Activated T-helper 1 cell treated with Interleukin-2 at 50 U/mL for 16 hours (primary cell): ENCODE measurements at places on chromosomes 16 and 17.

DNA sequence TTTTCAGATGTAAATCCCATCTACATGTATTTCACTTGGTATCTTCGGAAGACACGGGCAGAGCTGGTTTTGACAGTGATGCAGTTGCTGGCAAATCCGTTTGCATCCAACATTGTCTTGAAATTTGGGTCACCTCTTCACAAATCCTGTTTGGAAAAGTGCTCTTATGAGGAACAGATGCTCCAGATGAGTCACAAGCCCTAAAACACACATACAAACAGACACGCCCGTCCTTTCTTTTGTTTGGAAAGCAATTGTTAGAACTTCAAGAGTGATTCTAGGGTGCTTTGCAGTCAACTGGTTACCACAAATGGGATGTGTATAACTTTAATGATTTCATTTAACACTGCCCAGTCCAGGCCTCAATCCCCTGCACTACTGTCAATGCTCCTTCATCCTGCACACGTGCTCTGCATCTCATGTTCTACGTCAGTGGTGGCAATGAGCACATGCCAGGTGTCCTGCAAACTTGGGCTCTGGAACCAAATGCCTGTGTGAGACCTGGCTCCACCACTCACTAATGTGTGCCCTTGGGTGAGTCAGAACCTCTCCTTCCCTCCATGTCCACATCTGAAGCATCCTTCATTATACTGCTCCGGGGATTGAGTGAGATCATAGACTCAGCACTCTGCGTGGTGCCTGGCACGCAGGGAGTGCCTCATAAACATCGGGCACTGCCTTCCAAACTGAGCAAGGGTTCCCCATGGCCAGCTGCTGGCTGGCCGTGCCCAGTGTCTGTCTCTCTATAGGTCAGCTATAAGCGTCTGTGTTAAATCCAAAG lies 19.3 kb upstream of the FOXF1 start:
- no peak for DNase-seq

- no peak for DNase-seq
Measured at GRCh38 chr17:64219571-64219970, 43.5 kb downstream of the TEX2 start.

- DNase-seq: no peak
Measured at GRCh38 chr16:50802000-50802399, 60.1 kb downstream of the CYLD start.

DNA sequence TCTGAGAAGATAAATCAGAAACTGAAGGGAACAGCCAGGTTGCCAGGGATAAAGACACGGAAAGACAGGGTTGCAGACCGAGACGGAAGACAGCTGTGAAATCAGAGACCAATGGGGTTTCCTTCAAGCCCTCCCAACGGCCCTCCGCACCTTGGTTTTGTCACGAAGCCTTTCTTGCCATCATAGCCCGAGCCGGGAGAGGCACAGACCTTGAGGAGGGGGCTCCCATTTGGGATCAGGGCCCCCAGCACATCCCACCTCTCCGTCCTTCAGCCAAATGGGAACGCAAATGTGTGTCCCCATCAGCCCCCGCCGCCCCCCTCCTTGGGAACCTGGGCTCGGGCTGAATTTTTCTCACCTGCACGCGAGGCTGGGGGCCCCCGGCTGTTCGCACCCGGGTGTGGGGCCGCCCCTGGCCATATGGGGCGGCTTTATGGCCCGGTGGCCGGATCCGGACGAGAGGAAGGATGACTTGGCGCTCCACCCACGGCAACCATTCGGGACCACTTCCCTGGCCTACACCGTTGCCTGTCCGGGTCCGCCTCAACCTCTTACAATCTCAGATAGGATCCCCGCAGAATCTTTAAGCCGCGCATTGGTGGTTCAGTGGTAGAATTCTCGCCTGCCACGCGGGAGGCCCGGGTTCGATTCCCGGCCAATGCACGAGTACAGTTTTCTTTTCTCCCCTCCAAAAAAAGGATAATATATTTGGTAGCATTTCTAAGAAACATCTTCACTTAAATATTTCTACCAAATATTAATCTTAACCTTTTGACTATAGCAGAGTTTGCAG lies 1.4 kb upstream of the HES7 start:
- DNase-seq: peak; percentile 75

DNA sequence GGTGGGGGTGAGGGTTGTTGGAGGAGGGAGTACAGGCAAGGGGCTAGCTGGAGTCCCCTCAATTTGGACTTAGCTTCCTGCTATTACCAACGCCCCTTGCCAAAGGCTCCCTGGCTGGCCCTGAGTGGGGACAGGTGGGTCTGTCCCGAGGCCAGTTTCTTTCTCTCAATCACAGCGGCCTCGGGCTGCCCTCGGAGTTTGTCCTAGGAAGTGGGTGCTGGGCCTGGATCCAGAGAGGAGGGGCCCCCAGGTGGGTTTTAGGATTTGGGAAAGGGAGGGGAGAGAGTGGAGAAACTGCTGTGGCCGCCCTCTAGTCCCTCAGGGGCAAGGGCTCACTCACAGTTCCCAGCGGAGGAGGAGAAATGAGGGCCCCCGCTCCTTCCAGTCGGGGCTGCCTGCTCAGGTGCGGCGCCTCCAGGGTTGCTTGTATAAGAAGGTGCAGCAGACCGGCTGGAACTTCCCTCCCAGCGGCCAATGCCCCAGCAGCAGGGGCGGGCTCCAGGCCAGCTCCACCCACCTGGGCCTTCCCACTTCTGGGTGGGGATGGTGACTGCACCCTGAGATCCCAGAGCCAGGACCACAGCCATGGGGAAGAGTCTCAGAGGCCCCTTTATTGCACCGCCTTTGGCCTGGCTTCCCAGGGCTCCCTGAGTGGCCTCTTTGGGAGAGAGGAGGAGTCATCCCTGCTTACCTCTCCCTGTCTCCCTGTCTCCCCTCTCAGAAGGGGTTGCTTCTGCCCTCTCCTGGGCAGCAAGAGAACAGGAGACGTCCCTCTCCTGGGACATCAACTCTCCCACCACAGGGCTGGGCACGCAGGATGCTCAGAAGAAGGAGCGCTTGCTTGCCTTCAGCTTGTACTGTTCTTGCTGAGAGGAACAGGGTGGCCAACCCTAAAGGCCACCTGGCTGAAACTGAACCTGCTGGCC lies 112.0 kb upstream of the SMURF2 start:
- no peak for DNase-seq

DNA sequence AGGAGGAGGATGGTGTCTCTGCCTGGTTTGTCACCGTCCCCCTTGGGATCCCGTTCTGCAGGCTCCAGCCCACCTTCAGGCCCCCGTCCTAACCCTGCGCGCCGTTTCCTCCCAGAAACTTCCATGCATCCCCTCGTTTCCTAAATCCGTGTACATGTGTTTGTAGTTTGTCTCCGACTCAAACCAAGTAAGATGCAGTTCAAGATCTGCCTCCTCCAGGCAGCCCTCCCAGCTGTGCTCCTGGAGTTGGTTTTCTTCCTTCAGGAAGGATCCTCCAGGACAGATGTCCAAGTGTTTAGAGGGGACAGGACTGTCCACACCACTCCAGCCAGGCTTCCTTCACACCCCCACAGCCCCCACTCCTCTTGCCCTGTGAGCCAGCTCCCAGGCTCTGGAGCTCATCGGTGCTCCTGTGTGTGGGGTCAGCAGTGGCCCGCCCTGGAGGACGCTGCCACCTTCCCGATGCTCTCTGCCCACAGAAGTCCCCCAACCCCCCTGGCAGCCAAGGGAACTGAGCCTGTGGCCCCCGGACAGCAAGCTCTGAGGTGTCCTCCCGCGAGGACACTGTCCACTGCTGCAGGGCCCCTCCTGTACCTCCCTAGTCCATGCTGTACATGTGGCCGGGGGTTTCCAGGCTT lies 11.3 kb downstream of the BAIAP2 start:
- DNase-seq: no peak

DNA sequence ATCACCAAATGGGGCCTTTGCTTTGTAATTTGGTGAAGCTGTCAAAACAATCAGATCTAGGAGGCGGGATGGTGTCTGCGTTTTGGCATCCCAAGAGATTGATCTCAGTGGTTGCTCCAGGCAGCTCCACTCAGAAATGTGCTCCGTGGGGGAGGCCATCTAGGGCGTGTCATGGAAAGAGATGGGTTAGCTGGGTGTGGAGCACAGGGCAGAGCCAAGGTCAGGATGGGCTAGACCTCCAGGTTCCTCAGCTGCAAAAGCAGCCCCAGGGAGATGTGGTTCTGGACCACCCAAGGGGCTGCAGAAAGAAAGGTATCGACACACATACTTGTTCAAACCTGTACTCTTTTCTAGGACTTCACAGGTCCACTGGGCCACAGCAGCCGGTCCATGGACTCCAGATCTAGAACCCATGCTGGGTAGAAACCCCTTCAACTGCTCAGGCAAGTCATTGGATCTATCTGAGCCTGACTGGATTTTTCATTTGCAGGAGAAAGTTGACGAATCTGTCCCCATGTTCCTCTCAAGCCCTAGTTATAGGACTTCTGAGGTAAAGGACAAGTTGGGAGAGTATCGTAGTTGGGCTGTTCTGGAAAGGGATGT lies 270.2 kb upstream of the RPL38 start:
- DNase-seq: no peak

DNA sequence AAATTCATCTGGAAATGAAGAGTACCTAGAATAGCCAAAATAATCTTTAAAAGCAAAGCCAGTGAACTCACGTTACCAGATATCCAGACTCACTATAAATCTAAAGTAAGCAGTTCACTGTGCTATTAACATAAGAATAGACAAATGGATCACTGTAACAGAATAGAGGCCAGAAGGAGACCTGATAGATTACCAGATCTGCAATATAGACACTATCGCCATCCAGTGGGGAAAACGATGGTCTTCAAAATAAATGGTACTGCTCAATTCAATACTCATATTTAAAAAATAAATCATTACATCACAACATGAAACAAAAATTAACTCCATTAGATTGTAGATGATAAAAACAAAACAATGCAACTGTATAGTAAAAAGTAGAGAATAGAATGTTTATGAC lies 158.6 kb upstream of the CDH8 start:
- no peak for DNase-seq

GRCh38 chr17:35084987-35085386 lies 21.5 kb upstream of the RFFL start:
- no peak for DNase-seq

- DNase-seq: no peak
Measured at GRCh38 chr17:9484789-9485188, 90.8 kb downstream of the STX8 start.

GRCh38 chr16:7315813-7316212 lies 16.8 kb upstream of the RBFOX1 start:
- DNase-seq: no peak

DNA sequence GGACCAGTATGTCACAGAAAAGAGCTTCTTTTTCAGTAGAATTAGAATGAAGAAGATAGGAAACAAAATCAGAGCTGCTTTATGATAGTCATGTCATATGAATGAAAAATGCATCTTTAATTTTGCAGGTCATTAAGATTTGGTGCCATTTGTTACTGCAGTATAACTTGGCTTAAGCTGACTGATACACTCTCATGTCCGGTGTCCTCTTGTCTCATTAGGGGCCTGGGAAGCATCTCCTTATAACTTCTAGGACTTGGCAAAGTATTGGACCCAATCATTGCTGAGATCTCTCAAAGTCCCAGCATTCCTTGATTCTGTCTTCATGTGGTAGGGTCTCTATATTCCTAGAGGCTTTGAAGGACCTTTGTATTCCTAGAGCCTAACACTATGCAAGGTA lies 559.4 kb downstream of the TOX3 start:
- DNase-seq: no peak

DNA sequence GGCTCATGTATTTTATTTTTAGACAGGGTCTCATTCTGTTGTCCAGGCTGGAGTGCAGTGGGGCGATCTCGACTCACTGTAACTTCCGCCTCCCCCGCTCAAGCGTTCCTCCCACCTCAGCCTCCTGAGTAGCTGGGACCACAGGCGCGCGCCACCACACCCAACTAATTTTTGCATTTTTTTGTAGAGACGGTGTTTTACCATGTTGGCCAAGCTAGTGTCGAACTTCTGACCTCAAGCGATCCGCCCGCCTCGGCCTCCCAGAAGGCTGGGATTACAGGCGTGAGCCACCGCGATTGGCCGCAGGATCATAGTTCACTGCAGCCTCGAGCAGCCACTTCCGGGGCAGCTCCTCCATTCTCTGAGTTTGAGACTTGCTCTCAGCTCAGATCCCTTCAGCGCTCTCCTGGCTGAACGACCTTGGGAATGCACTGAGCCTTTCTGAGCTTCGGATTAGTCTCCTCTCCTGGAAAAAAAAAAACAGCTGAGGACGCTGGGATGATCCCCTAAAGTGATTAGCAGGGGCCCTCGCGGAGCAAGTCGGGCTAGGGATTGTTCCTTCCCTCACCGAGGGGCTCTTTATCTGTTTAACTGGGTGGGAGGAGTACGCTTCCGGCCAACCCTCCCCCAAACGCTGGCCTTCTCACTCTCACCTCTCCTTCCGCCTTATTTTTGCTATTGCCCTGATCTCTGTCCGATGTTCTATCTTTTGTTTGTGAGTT lies 1.1 kb upstream of the PKMYT1 start:
- no peak for DNase-seq
